ENCODE measurements at places on chromosomes 1 and 21.

DNA sequence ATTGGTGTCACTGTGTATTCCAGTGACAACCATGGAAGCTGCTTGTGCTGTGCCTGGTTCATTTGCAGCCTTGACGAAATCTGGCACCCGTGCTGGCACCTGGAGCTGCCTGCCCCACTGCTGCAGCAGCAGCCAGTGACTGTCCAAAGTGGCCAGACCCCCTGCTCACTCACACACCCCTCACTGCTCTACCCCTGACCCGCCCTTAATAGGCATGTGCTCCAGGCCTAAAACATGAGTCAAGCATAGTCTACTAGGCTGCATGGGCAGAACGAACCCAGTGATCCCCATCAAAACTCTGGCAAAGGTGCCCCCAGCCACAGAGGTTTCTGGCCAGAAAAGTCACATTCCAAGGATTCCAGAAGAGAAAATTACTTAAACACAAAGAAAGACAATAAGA lies 7.7 kb downstream of the PRAMEF1 start:
- DNase-seq: no peak

DNA sequence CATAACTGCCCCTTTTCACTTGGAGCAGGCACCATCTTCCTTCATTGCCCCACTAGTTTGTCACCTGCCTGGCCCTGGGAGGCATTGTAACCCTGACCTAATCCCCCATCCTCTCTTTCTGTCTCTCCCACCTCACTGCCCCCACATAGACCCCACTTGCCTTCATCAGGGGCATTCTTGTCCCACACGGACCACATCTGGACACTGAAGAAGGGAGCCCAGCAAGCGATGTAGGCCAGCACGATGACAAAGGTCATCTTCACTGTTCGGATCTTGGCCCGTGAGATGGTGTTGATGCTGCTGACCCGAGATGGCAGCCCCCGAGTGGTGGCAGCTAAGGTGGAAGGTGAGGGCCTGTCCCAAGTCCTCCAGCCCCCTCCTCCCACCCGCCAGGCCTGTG lies 1.4 kb downstream of the AVPR1B start:
- DNase-seq: no peak

DNA sequence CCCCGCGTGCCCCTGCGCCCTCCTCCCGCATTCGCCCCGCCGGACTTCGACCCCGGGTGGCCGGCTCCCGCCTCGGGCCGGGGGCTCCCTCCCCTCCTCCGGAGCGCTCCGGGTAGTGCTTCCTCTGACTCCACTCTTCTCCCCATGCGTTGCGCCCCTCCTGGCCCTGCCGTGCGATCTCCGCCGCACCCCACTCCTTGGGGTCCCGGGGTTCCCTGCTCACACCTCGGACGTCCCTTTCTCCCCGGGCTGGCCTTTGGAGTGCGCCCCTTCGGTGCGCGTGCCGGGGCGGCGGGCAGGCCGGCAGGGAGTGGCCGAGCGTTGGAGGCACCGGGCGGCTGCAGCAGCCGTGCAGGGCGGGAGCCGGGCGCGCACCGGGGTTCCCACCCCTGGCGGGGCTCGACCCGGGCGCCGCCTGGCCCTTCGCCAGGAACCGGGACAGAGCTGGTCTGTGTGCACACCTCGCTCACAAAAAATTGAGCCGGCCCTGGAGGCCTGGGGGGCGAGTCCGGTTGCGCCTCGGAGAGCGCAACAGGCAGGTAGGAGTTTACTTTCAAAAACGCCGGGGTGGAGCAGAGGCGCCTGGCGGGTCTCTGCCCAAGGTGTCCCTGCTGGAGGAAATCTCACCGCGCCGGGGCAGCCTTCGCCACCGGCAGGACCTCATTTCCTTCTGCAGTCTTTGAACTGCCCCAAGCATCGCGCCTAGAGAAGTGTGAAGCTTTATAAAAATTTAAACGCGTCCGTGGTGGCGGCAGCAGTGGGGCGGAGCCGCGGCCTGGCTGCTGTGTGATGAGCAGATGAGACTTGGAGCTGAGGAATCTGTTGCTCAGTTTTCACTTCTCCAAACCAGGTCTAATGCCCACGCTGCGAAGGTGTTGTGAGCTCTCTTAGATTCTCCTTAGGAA lies 650 bp downstream of the VANGL1 start:
- DNase-seq: peak; percentile 31

- no peak for DNase-seq
These were observed 91.8 kb upstream of the VAMP3 start for GRCh38 chr1:7679159-7679872.

DNA sequence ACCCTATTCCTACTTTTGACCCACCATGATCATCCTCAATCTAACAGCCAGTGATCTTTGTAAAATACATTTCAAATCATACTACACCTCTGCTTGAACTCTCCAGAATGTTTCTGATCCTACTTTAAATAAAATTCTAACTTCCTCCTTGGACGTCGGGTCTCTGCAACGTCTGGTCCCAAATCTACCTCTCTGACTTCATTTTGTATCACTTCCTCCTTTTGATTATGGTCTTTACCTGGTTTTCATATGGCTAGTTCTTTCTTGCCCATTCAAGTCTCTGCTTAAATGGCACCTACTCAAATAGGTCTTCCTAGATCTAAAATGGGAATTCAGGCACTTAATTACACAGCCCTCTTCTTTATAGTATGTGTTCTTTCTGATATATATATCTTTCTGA lies 18.2 kb downstream of the PLPPR4 start:
- DNase-seq: no peak

- no peak for DNase-seq
These were observed 696.5 kb upstream of the PTBP2 start for GRCh38 chr1:96025062-96025461.

GRCh38 chr1:184408580-184408979 lies 21.8 kb downstream of the C1orf21 start:
- DNase-seq: no peak

GRCh38 chr21:25862112-25862511 lies 127.3 kb downstream of the GABPA start:
- no peak for DNase-seq

GRCh38 chr1:35377555-35377954 lies 109.0 kb downstream of the ZMYM4 start:
- peak; percentile 41 for DNase-seq

- DNase-seq: peak; percentile 95
These were observed 75.2 kb downstream of the MPZL1 start for GRCh38 chr1:167797015-167797414.

- DNase-seq: no peak
These were observed 87.6 kb downstream of the HMCN1 start for GRCh38 chr1:185821612-185822385.

GRCh38 chr1:239212811-239213220 lies 173.6 kb upstream of the CHRM3 start:
- DNase-seq: no peak

- DNase-seq: no peak
These were observed 57.5 kb downstream of the IARS2 start for GRCh38 chr1:220151454-220151853.

DNA sequence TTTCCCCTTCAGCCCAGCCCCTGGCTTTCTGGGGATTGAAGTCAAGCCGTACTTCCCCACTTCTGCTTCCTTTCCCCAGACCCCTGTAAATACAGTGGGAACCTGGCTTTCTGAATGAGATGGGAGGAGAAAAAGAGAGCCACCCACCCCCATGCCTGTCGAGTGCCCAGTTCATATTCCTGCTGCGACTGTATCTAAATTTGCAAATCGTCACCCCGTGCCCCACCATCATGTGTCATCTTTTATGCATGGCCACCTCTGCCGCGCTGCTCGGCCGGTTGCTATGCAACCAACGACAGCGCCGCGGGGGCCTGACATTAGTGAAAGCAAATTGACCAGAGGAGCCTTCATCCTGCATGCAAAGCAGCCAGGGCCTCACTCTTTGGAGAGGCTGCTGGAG lies 143.0 kb downstream of the ELAVL4 start:
- no peak for DNase-seq

DNA sequence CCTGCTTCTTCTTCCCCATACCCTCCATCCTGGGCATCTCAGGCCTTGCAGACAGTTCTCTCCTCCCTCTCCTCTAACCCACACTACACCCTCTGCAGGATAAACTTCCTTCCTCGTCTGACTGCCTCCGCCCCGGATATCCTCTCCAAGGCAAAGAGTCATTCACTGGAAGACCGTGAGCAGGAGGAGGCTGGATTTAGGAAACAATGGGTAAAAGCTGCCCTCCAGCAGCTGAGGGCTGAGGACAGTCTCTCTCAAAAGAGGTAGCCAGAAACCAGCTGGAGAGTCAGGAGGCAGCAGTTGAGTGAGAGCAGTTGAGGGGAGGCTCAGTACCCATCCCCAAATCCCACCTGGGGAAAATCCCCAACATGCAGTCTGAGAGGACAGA lies 1.4 kb downstream of the CSRP1 start:
- DNase-seq: peak; percentile 66

DNA sequence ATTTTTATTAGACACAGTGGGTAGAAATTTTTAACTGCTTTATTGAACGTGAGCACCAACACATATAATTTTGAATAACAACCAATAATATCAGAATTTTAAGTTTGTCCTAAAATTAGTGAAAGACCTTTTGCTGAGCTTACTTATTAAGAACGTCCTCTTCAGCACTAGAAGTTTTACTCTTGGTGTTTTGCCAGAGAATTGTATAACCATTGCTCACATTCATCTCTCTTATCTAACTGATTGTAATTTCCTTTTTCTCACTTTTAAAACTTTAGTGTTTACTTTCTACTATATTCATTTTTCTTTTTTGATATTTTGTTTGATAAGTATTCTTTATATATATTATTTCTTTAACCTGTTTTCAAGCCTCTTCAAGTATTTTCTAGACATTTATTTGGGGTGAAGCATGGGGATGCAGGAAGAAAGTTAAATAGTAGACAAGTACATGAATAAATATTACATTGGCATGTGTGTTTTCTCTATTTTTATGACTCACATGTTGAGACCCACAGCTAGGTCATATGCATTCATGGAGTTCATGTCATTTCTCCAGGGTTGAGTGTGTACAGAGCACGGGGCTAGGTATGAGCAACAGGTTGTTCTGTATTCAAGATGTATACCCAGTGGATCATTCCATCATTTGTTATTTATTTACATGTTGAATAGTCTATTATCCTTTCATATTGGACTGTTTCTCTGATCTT lies 90.6 kb downstream of the ATP6V1G3 start:
- DNase-seq: peak; percentile 31

DNA sequence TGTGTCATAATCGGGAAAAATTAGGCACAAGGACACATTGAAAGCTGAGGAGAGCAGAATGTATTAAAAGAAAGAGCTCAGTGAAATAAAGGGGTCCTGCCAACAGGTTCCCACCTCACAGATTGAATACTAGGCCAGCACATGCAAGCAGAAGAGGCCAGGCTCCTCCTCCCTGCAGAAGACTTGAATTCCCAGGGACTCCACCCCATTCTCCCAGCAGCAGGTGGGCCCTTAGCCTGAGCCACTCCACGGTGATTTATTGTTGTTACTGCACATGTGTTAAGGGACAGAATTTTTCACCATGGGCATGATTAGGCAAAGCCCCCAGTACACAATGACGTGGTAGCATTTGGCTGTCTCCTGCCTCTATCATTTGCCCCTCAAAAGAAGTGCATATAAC lies 1844.7 kb downstream of the NCAM2 start:
- no peak for DNase-seq

DNA sequence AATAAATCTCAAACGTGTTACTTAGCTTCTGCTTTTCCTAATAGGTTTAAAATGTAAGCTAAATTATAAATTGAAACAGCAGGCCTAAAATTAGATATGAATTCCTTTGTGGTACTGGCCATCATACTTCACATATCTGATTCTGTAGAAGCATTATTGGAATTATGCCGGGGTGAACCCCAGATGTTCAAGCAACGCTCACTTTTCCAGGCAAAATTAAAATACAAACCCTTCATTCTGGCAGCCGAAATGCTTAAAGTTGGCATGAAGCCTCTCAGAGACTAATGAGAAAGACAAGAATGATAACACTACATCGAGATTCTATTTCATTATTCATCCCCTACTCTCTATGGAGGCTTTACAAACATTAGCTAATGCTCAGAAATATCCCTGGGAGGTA lies 1352.7 kb upstream of the ADGRL2 start:
- DNase-seq: peak; percentile 43

GRCh38 chr21:37263827-37264600 lies 3.1 kb downstream of the VPS26C start:
- DNase-seq: peak; percentile 5
